ENCODE measurements at places on chromosomes 12 and 14. TPM values are rescaled to one million over a fixed set of nuclear protein-coding genes. Genes with fewer than 3 reads are reported as not detected.

- peak; percentile 91 for DNase-seq
These were observed 648 bp downstream of the CHD4 start for GRCh38 chr12:6606331-6607131.

- peak; percentile 41 for DNase-seq
These were observed 30.7 kb downstream of the FOXN3 start for GRCh38 chr14:89386212-89386886.

DNA sequence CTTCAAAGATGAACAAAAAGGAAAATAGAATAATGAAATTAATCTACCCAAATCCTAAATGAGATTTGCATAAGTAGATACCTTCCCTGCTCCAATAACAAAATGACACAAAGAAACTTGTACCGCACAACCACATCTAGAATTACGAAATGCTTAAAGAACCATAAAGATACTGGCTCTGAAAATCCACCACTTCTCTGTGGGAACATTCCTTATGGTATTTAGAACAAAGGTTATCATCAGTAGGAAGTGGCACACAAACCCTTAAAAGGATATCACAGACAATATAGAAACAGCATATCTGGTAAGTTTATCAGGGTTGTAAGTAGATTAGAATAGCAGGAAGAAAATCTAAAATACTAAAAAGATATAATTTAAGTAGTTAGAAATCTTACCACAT lies 11.6 kb downstream of the IAPP start:
- no peak for DNase-seq

DNA sequence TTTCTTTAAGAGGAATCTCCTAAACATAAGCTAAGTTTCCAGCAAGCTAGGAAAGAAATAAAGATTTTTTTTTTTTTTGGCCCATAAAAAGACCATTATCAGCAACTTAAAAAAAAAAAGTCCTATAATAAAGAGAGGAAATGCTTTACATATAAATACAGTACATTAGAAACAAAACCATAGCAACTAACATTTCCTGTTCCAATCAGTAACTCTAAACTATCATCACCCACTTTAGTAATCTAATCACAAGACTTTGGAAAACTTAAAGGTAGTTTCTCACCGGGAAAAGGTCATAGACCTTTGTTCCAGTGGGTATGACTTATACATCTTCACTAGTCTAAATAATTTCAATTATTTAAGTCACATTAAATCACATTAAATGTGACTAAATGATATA lies 11.1 kb downstream of the SPTSSA start:
- DNase-seq: no peak

- DNase-seq: no peak
These were observed 612 bp upstream of the RBM23 start for GRCh38 chr14:22919601-22919921.

GRCh38 chr12:57272337-57273151 lies 21.6 kb upstream of the STAC3 start:
- DNase-seq: no peak

- peak; percentile 93 for DNase-seq
These were observed at the start of gene MTA1 for GRCh38 chr14:105419195-105420091. Gene MTA1 (plus strand): TSS chr14:105419827. CDS start chr14:105420036, 209 bp downstream.

GRCh38 chr14:65344011-65344410 lies 68.5 kb upstream of the FUT8 start:
- DNase-seq: no peak

DNA sequence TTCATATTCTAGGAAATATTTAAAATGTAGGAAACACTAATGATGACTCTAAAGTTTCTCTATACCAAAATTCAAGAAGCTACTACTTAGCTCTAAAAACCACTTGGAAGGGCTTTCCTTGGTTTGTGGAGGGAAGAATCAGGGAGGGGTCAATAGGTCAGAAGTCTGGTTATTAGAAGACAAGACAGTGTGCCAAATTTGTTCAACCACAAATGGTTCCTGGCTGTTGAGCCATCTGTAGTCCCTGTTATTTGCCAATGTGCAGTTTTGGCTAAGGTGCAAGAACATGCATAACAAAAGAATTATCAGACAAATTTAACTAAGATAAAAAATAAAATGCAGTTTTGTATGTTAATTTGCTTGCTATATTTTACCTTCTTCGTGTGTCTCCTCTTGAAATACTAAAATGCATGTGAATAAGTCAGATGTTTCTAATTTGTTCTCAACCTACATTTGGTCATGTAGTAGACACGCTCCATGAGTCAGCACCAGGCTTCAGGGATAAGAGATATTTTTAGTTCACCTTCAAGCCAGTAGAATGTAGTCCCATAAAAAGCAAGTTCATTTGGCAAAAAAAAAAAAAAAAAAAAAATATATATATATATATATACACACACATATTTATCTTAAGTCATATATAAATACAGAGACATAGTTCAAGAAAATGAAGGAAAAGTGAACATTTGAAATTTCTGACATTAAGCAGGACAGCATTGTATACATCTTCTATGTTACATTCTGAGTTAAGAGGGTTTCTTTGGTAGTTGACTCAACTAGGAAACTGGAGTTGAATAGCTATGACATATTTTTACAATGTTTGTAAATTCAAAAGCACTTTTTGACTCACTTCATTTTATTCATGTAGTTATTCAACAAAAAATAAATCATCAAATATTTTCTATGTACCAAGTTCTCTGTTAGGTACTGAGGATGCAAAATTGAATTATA lies 123.3 kb downstream of the KCNC2 start:
- DNase-seq: no peak

GRCh38 chr12:116592731-116593130 lies 33.5 kb downstream of the MAP1LC3B2 start:
- DNase-seq: no peak

DNA sequence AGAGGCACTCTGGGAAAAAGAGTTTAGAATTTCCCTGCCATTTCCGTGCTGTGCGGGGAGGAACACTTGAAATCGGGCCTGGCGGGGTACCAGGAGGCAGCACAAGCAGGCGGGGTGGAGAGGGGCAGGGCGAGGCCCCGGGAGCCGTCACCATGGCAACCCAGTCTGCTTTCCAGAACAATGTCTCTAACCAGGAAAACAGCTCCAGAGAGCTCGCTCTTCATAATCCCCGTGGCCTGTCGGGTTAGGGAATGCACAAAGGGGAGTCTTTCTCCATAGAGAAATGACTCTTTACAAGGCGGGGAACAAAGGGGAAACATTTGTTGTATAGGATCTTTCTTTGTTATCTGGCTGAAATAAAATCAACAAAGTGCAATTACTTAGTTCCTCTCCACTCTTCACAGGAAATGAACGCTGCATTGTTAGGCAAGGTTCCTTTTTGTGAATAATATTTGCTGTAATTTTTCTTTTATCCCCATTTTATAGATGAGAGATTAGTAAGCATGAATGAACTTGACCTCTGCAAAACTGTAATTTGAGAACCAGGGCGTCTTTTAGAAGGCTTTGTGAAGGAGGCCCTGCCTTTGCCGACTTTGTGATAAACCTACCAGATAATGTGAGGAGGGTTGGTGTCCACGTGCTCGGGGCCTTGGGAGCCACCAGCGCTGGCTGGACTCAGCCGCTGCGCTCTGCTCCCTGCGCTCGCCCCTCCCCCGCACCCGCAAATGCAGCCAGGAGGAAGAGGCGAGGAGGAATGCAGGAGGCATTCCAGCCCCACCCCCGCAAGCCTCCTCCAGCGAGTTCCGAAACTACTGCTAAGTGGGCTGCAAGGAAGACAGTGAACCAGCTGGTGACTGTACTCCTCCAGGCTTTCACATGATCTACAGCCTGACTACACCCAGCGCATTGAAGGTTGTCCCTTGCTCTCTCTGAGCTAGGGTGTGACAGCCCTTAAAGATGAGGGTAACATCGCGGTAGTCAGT lies 105.2 kb upstream of the ATF7IP start:
- peak; percentile 96 for DNase-seq

DNA sequence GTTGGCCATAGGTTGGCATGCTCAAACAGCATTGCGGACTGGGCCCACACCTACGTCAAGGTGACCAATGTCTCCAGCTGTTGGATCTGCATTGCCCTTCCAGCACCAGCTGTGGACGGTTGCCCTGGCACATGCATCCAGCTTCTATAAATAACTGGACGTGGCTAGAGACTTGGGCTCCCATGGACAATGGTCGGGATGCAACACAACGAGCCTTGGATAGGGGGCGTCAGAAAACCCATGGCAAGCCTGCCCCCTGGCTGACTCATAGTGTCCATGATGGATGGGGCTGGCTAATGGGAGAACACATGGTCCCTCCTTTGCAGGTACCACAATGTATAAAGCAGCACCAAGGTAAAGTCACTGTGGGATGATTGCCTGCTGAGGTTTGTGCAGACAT lies 331.6 kb upstream of the FAR2 start:
- no peak for DNase-seq

CELA1 gene
- not detected for total RNA-seq

IGF1 gene
- total RNA-seq: 4.9 TPM

KRT74 gene
- not detected for total RNA-seq

ACOT6 gene
- not detected for total RNA-seq

TRIM9 gene
- total RNA-seq: 2.0 TPM

GALNT8 gene
- 0.33 TPM for total RNA-seq

Measured in upper lobe of left lung (tissue), 6 donors.